ENCODE measurements at places on chromosomes 2 and 18.

DNA sequence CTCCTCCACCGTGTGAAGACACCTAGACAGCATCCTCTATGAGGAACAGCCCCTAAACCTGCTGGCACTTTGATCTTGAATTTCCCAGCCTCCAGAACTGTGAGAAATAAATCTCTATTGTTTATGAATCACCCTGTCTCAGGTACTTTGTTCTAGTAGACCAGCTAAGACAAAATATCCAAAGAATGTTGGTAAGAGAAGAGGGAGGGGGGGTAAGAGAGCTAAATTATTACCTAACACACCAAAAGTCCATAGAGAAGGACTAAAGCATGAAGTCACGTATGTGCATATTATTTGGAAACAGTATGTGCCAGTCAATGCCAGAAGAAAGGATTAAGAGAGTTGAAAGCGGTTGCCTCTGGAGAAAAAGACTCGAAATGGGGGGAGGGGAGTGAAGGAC, 211.0 kb downstream of the SP3 start:
- DNase-seq: peak; percentile 34

DNA sequence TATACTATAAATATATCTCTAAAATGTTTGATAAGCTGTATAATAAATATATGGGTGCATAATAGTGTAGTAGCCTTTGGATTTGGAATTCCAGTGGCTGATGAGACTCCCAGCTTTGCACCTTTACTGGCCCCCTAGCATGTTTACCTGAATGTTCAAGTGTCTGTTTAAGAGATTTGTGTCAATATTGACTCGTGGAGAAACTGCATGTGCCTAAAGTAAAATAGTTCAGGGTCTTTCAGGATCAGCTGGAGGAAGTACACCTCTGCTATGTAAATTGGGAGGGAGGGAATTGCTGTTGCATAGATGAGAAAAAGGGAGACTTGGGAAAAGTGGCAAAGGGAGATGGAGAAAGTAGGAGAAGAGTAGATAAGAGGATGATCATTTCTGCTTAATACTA, 23.9 kb downstream of the ME2 start:
- no peak for DNase-seq

GRCh38 chr2:225282858-225283710, 116.4 kb upstream of the NYAP2 start:
- no peak for DNase-seq

- no peak for DNase-seq
Observed at GRCh38 chr2:104733226-104733943, 120.5 kb upstream of the POU3F3 start.

DNA sequence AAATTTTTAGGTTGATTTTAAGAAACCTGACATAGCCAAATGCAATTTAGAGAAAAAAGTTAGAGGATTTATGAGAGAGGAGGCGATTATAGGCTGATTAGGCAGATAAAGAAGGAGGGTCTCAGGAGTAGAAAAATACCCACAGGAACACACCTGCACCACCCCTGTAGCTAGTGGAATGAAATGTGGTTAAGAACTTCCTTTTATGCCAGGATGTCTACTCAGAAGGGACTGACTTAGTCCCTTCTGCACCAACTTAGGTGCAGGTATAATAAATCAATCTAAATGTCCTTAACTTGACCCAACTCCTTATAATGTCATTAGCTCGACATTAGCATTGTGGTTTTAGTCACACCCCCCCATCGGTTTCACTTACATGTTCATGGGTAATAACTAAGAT, 1274.5 kb upstream of the TMEFF2 start:
- no peak for DNase-seq

DNA sequence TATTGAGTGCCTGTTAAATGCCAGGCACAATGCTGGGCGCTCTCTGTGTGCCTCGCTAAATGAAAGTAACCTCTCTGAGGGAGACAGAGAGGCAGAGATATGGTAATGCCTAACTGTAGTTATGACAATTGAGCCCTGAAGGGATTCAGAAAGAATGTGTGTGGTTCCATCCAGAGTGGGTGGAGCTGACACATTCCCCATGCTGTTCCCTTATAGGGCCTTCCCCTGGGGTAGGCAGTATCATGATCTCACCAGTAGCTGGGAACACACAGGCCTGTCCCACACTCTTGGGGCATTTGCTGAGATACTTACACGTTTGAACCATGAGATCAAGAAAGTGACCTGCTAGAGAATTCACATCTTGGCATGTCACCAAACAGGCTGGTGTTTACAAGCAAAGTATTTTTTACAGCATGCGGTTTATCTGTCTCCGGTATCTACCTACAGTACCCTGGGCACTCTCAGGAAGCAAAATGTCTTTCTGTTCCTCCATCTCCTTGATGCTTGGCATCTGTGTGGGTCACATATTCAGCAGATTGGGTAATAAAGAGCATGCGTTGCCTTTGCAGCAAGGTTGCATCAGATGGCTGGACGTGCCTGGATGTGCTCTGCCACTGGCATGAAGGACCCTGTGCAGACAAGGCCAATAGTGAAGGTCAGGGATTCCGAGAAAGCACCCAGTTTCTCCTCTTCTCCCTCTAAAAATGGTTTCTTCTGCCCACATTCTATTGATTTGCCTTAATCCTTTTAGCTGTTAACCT, 9.4 kb downstream of the CTIF start:
- DNase-seq: peak; percentile 34

DNA sequence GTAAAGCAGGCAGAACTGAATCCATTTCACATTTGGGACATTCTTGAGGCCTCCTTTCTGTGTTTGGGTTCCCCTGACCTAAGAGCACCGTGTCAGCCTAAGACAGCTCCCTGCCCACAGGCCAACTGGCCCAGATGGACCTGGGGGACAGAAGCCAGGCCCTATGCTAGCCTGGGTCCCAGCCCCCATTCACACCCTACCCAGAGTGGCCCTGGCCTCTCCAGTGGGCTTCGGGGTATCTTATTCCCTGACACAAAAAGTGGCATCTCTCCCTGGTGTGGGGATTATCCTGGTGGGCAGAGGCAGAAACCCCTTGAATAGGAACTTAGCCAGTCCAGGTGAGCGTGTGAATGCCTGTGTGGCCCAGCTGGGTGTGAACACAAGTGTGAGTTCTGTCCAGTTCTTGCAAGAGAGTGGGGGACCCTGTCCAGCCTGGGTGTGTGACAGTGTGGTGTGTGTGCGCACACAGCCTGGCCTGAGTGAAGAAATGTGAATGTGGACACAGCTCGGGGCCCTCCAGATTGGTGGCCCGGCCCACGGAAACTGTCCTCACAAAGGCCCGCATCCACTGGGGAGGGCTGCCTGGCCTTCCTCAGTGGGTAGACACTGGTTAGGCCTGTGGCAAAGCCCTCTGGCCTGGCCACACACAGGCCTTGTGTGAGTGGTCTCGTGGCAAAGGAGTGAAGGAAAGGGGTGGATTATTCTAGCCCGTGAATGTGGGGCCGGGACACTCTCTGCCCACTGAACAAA, 63.0 kb upstream of the HAAO start:
- DNase-seq: no peak

DNA sequence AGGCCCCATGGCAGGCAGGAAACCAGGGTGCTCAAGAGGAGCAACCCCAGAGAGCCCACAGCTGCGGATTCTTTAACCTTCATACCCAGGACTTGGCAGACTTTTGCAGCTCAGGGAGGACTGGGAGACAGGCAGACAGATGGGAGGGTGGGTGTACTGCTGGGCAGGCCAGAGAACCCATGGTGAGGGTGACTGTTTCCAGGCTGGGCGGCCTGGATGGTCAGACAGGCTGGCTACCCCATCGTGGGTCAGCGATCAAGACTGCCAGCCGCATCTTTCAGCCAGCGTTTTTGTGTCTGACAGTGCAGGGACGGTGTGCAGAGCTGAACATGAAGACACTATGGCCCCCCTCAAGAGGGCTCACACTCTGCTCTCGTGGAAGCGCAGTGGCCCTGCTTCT, 82.2 kb downstream of the MARCO start:
- no peak for DNase-seq

DNA sequence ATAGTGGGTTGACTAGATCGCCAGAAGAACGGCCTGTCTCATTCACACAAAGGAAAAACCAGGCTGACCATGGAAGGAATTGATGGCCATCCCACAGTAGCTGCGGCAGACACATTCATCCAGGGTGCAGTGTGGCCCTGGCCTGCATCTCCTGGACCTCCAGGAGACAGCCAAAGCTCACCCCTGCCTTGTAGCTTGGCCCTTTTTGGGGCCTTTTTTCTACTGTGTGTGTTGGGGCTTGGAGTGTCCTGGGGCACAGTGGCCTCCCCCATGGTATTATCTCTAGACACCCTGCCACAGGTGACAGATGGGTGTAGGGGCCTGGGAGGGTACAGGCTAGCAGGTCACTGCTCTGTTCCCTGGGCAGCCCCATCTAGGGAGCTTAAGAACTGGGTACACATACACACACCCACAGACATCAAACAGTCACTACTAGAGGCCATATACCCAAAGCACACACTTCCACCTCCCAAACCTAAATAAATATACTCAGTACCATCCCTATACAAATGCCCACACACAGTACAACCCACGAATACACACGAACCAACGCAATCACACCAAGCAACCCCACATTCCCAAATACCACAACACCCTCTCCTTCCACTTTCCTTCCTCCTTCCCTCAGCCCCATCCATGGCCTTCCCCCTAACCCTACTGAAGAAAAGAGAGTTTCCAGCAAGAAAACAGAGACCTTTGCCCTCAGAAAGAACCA, 8.6 kb downstream of the EN1 start:
- DNase-seq: no peak

GRCh38 chr18:48215876-48216638, 193.1 kb downstream of the ZBTB7C start:
- no peak for DNase-seq

- no peak for DNase-seq
Observed at GRCh38 chr2:219551441-219552381, 7.9 kb downstream of the TMEM198 start.

- DNase-seq: no peak
Observed at GRCh38 chr18:6435731-6436130, 21.0 kb upstream of the L3MBTL4 start.

DNA sequence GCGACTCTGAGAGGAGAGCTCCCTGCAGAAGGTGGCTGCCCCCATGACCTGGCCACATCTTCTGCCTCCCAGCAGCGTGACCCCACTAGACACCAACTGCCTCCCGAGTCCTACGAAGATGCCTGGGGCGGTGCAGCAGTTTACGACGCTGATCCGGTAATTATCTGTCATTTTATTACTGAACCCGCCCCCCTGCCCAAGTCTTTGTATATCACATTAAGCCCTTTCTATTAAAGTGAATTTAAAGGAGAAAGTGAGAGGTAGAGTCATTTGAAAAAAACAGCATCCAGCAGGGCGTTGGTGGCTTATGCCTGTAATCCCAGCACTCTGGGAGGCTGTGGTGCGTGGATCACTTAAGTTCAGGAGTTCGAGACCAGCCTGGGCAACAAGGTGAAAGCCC, 33.4 kb downstream of the ABCG8 start:
- DNase-seq: no peak

- peak; percentile 40 for DNase-seq
Observed at GRCh38 chr18:74745633-74746403, 148.1 kb downstream of the ZNF407 start.

DNA sequence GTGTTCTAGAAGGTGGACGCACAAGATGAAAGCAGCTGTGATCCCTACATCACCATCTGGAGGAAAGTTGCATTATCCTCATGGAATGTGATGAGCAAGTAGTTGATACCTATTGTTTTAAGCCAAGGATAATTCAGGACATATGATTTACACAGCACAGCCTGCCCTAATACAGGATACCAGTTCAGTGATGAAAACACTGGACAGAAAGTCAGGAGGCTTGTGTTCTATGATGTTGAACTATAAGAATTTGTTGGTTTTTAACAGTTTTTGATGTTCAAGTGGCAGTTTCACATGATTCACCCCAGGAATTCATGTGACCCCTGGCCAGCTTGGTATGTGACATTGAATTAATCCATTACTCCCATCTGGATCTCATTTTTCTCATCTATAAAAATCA, 6.2 kb upstream of the CHST10 start:
- no peak for DNase-seq

- no peak for DNase-seq
Observed at GRCh38 chr2:170213651-170214050, 35.7 kb downstream of the MYO3B start.

GRCh38 chr2:13114391-13114790, 397.7 kb downstream of the TRIB2 start:
- peak; percentile 91 for DNase-seq

Measured in retinal pigment epithelial cell (primary cell).